Ovary (tissue), 10 donors: ENCODE measurements at places on chromosomes 4 and X.

GRCh38 chrX:47174846-47175587, 18.6 kb upstream of the UBA1 start:
- no peaks in the 10 kb centered on the region for H3K36me3 ChIP-seq
- H3K4me3 ChIP-seq, result no peak overlapping the region
- H3K4me1 ChIP-seq, result no peaks in the 10 kb centered on the region
- no peak for DNase-seq
- no peaks in the 10 kb centered on the region for H3K27me3 ChIP-seq

- no peaks in the 10 kb centered on the region for H3K4me1 ChIP-seq
- H3K27ac ChIP-seq, result no peak overlapping the region
- DNase-seq, result no peak
Measured at GRCh38 chrX:105870445-105870844, 48.1 kb downstream of the NRK start.

DNA sequence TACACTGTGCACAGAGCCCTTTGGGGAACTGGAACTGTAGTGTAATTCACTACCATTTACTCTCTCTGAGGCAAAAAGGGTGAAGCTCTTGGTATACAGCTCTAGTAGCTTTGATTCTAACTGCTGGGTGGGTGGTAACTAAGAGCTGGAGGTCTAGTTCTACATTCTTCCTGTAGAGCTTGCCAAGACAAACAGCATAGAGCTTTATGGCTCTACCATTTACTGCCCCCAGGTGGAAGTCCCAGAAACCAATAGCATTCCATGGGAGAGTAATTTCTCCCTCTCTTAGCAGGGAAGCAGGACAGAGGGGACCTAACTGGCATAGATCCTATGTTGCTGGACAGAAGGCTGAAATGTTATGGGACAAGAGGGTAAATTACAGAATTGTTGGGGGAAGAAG, 26.7 kb downstream of the HDAC8 start:
- H3K27me3 ChIP-seq, result no peaks in the 10 kb centered on the region
- no peak for DNase-seq

DNA sequence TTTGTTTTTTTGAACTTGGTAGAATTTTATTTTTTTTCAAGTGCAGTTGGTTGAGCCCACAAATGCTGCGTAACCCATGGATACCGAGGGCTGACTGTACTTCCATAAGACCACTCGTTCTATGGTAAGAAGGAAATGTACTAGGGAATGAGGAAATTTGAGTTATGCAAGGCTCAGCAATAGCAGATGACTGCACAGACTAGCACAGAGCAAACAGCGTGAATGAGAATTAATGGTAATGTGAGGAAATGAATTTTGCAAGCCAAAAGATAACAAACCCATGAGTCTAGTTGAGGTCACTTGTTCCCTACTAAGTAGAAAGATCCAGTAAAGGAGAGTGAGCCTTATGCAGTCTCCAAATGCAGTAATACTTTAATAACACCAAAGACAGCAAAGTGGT, 17.4 kb downstream of the GSPT2 start:
- no peak overlapping the region for H3K27ac ChIP-seq
- H3K4me1 ChIP-seq, result no peaks in the 10 kb centered on the region

DNA sequence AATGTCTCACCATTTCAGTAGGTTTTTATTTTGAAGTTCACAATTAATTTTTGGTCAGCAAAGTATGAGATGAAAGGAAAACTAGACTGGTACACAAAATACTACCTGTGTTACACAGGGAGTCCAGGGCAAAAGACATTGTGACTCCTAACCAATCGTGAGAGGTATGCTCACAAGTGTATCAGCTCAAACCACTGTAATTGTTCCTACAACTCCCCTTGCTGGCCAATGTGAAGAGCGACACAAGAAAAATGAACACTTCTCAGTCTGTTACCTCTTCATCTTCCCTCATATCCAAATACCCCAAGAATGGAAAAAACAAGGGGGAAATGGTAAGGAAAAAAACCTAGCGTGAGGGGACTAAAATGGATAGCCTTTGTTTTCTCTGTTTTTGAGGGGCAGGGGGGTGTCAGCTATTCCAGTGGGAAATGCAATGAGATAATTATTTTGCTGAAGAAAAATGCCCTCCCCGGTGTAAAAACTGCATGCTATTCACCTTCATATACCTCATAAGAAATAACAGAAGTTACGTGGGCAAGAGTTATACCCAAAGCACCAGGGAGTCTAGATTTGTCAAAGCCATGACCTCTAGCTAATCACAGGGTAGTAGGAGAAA, 30.6 kb upstream of the NSUN7 start:
- no peaks in the 10 kb centered on the region for H3K4me1 ChIP-seq
- no peak for DNase-seq
- H3K27me3 ChIP-seq, result no peaks in the 10 kb centered on the region
- H3K4me3 ChIP-seq, result no peak overlapping the region

- peaks cover 2% of the 10 kb centered on the region for H3K27me3 ChIP-seq
- no peak overlapping the region for H3K4me3 ChIP-seq
- no peaks in the 10 kb centered on the region for H3K36me3 ChIP-seq
- H3K27ac ChIP-seq, result no peak overlapping the region
- no peak for DNase-seq
Measured at GRCh38 chr4:90943311-90943710, 816.1 kb downstream of the CCSER1 start.

DNA sequence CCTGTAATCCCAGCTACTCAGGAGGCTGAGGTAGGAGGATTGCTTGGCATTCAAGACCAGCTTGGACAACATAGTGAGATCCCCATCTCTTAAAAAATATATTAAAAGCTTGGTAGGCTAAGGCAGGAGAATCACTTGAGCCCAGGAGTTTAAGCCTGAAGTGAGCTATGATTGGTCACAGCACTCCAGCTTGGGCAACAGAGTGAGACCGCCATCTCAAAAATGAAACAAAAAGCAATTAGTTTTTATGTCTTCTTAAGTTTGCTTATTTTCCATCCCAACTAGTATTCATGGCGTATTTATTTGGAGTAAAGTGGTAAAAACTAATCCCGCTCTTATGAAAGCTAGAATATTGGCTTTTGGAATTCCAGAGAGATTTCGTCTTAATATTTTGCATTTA, 25.4 kb upstream of the PDE5A start:
- H3K4me1 ChIP-seq, result no peaks in the 10 kb centered on the region
- DNase-seq, result no peak
- H3K4me3 ChIP-seq, result no peak overlapping the region
- no peak overlapping the region for H3K27ac ChIP-seq
- H3K27me3 ChIP-seq, result no peaks in the 10 kb centered on the region

GRCh38 chr4:69832326-69833030, 27.5 kb downstream of the SULT1E1 start:
- DNase-seq, result no peak
- no peaks in the 10 kb centered on the region for H3K36me3 ChIP-seq
- H3K27me3 ChIP-seq, result no peaks in the 10 kb centered on the region
- no peak overlapping the region for H3K4me3 ChIP-seq
- no peaks in the 10 kb centered on the region for H3K4me1 ChIP-seq

DNA sequence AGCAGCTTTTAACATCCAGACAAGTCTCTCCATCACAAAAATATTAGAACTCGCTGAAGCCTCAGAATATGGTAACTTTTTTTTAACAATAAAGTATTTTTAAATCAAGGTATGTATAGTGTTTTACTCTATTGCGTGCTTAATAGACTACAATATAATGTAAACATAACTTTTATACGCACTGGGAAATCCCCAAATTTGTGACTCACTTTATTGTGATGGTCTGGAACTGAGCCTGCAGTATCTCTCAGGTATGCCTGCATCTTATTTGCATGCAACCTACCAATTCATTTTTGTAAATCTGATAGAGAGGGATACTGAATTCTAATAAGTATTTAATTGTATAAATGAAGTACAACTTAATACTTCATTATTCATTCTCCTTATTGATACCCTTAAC, 823.5 kb downstream of the ADGRL3 start:
- H3K36me3 ChIP-seq, result no peaks in the 10 kb centered on the region
- no peak overlapping the region for H3K27ac ChIP-seq
- H3K27me3 ChIP-seq, result no peaks in the 10 kb centered on the region
- no peaks in the 10 kb centered on the region for H3K4me1 ChIP-seq
- H3K4me3 ChIP-seq, result no peak overlapping the region

GRCh38 chr4:174255786-174256185, 27.7 kb downstream of the FBXO8 start:
- H3K4me1 ChIP-seq, result no peaks in the 10 kb centered on the region
- H3K36me3 ChIP-seq, result no peaks in the 10 kb centered on the region
- no peak for DNase-seq
- no peak overlapping the region for H3K27ac ChIP-seq
- no peak overlapping the region for H3K4me3 ChIP-seq

- H3K36me3 ChIP-seq, result no peaks in the 10 kb centered on the region
- H3K4me3 ChIP-seq, result no peak overlapping the region
- H3K4me1 ChIP-seq, result peaks cover 1% of the 10 kb centered on the region
- no peak for DNase-seq
- no peak overlapping the region for H3K27ac ChIP-seq
Measured at GRCh38 chrX:72045552-72046277, 86.0 kb downstream of the RTL5 start.

GRCh38 chr4:84481077-84481859, 17.8 kb downstream of the NKX6-1 start:
- no peaks in the 10 kb centered on the region for H3K27me3 ChIP-seq
- no peak overlapping the region for H3K4me3 ChIP-seq
- DNase-seq, result no peak
- no peak overlapping the region for H3K27ac ChIP-seq
- peaks cover 2% of the 10 kb centered on the region for H3K4me1 ChIP-seq

- no peak overlapping the region for H3K27ac ChIP-seq
- no peaks in the 10 kb centered on the region for H3K4me1 ChIP-seq
- H3K36me3 ChIP-seq, result no peaks in the 10 kb centered on the region
- H3K27me3 ChIP-seq, result no peaks in the 10 kb centered on the region
- DNase-seq, result no peak
Measured at GRCh38 chr4:18917689-18918088, 896.1 kb upstream of the LCORL start.

DNA sequence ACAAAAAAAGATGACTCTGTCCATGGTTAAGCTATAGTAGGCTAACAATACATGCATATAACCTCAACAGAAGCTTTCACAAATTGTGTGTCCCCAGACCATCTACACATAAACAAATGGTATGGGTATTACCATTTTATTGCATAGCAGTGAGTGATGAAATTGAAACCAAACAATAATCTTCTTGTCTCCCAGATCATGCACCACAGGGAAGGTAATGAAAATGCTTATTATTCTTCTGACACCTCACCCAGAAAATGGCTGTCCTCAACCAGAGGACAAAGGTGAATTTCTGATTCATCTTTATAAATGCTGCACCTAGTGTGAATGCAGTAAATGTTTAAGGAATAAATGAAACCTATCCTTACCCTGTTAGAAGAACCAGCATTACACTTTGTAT, 8.0 kb downstream of the PRSS12 start:
- DNase-seq, result no peak
- H3K4me1 ChIP-seq, result no peaks in the 10 kb centered on the region
- no peak overlapping the region for H3K4me3 ChIP-seq
- no peaks in the 10 kb centered on the region for H3K36me3 ChIP-seq

- H3K27me3 ChIP-seq, result no peaks in the 10 kb centered on the region
- no peak overlapping the region for H3K4me3 ChIP-seq
- no peak overlapping the region for H3K27ac ChIP-seq
- no peaks in the 10 kb centered on the region for H3K36me3 ChIP-seq
- DNase-seq, result no peak
- H3K4me1 ChIP-seq, result no peaks in the 10 kb centered on the region
Measured at GRCh38 chr4:98728871-98729270, 70.5 kb upstream of the TSPAN5 start.

GRCh38 chr4:59597536-59598329, 1602.4 kb upstream of the ADGRL3 start:
- no peak overlapping the region for H3K4me3 ChIP-seq
- H3K27me3 ChIP-seq, result no peaks in the 10 kb centered on the region
- no peaks in the 10 kb centered on the region for H3K36me3 ChIP-seq
- no peaks in the 10 kb centered on the region for H3K4me1 ChIP-seq
- H3K27ac ChIP-seq, result no peak overlapping the region

DNA sequence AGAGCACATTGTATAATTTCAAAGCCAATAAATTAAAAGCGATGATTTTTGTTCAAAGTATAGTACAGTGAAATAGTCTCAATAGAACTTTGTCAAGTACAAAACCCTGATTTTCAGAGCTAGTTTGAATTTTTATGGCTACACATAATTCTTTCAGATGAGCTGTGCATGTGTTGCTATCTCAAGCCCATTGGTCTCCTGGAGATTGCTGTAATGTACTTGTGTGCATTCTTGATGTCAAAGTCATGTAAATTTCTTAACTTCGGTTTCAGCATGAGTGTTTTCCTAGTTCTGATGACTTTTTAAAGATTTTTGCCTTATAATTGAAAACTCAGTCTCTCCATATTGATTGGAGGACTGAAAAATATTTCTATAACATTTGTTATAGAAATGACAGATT, 200.8 kb downstream of the CEP135 start:
- no peaks in the 10 kb centered on the region for H3K36me3 ChIP-seq
- H3K4me1 ChIP-seq, result peaks cover 3% of the 10 kb centered on the region
- DNase-seq, result no peak
- no peak overlapping the region for H3K27ac ChIP-seq

DNA sequence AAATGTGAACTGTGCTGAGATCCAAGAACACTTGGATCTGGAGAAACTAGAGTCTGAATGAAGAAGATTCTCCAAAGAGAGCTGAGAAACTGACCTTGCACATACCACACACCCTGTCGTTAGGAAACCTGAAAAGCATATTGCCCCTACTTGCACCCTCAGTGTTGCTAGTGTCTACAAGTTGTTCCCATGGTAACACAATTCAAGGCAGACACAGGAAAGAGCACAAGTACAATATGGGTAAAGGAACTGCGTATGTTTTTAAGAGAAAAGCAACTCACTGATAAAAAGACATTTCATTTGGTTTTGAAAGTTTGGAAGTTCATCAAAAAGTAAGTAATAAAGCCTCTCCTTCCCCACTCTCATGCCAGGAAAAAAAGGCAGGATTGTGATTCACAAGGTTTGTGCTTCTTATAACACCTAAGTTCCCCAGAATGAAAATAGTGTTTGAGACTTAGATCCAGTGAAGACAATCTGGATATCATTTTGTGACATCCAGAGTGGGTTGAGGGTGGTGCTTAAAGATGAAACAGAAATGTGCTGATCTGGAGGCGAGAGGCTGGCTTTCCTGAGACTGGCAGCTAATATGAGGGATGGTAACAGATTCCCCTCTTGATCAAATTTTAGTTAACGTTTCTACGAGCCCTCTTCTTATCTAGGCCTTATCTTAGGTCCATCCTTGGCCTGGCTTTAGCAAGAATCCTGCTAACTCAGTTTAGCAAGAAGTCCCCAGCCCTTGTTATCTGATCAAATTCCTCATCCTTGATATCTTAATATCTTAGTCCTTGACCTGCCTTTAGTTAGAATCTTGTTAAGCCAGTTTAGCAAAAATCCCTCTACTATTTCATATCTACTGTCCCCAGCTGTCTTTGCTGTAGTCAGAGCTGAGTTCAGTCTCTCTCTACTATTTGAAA, 42.3 kb downstream of the NIPAL1 start:
- H3K27me3 ChIP-seq, result no peaks in the 10 kb centered on the region
- no peak for DNase-seq
- H3K4me3 ChIP-seq, result no peak overlapping the region
- H3K27ac ChIP-seq, result no peak overlapping the region
